ENCODE measurements at places on chromosomes 6 and 20.

GRCh38 chr6:3884007-3884745, 35.0 kb downstream of the FAM50B start:
- peak; percentile 41 for DNase-seq

GRCh38 chr6:132235596-132236280, 165.5 kb downstream of the MOXD1 start:
- DNase-seq: no peak

DNA sequence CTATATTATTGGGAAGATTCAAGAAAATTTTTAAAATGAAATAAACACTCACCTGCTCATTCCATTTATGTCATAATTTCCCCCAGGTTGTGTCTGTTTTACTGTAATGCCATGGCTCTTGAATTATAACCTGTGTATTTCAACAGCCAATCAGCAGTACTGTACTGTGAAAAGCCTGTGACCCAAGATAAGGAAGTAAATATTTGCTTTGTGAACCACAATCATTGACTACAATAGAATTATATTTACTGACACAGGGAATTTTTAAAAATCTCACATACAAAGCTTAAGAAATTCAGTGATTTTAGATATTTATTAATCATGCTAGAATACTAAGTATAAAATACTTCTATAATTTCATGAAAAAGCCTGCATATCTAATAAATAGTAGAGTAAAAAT, 6.0 kb downstream of the RGS17 start:
- peak; percentile 7 for DNase-seq

- DNase-seq: no peak
Measured at GRCh38 chr6:82872185-82872584, 193.5 kb downstream of the UBE3D start.

DNA sequence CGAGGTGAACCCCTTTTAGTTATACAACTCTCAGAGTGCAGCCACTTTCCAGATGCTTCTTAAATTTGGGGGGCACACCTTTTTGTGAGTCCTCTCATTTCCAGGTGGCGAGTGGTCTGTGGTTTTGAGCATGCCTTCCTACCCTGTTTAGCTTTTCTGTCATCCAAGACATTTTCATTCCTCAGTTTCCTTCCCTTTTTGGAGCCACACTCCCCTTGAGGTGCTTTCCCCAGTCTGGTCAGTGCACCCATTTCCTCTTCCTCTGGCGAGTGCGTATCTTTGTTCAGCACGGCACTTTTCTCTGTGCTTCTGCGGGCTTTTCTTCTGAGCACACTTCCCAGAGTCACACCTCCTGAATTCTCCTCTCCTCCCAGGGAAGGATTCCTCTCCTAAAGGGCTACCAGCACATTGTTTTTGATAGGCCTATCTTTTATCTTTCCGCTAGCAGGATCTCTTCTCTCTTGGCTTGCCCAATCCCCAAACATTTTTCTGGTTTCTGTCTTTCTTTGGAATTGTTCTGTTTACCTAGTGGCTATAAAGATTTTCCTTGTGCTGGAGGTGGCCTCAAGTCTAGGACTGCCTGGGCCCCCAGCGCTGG, 1.4 kb downstream of the PHF20 start:
- peak; percentile 38 for DNase-seq

DNA sequence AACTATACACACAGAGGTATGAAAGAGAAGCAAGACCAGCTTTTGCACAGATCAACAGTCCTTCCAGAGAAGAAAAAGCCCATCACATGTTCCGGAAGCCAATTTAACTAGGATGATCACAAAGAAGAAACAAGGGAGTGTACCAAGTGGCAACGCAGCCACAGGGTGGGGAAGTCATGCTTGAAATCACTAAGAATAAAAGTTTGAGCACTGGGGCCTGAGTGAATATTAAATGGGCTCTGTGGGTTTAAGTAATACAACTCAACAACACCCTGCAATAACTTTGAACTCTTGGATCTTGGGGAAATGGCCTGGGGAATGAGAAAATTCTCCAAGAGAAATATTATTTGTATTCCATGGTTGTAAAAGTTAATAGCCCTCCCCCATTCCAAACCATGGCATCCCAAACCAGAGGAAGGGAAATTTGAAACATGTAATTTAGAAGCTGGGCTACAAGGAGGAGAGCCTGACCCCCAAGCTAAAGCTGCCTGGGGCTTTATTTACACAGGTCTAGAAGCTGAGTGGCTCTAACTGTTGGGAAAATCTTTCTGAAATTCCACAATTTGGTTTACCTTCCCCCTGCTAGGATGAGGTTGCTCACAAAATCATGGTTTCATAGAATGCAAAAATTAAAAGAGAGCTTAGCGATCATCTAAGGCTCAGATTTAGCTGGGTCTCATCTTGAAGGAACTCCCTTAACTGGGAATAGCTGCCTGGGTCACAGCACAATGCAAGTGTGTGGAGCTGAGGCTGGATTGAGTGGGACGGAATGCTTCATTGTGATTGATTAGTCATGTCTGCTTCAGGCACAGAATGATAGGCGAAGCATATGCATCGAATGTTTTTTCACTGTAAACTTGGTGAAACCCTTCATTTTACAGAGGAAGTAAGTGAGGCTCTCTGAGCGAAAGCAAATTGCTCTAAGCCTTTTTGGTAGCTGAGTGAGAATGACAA, 143.6 kb downstream of the BMP7 start:
- DNase-seq: no peak

DNA sequence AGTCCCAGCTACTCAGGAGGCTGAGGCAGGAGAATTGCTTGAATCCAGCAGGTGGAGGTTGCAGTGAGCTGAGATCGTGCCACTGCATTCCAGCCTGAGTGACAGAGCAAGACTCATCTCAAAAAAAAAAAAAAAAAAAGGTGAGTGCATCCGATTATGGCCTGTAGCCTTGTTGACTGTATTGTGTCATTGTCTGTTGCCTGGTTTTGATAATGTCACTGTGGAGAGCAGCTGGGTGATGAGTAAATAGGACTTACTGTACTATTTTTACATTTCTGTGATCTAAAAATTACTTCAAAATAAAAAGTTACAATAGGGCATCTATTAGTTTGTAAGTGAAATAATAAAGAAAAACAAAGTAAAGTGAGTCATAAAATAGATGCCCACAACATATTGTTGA, 134.1 kb upstream of the SALL4 start:
- no peak for DNase-seq

GRCh38 chr6:152836523-152836922, 85.9 kb downstream of the VIP start:
- DNase-seq: no peak

DNA sequence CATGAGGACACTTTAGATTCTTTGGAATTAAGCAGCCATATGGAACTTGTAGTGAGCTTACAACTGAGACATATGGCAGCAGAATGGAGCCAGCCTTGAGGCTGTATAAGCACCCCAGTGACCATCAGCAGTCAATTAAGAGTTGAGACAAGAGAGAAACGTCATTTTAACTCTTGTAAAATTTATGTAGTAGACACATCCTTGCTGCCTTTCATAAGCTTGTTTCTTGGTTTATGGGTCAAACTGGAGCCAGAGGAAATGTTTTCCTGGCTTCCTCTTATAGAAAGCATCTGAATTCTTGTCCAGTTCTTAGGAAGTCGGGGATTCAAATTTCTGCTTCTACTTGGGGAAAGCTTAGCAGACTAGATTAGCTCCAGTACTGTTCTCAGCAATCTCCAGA, 745.1 kb upstream of the MARCKS start:
- DNase-seq: no peak

- no peak for DNase-seq
Measured at GRCh38 chr6:1222728-1223595, 88.9 kb upstream of the FOXQ1 start.

DNA sequence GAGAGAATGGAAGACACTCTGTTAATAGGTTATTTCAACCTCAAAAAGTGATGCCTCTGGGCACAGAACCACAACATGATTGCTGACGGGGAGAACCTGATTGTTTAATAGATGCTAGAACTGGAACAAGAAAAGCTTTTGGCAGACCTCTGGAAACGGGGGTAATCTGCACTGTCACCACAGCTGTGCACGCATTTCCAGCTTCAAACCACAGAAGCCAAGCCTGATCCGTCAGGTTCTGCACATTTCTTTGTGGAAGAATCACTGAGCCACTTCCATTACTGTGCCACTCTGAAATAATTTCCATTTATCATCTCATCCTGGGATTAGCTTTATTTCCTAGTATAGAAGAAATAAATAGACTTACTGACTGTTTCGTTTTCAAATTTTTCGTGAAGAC, 309.3 kb downstream of the FARS2 start:
- no peak for DNase-seq

DNA sequence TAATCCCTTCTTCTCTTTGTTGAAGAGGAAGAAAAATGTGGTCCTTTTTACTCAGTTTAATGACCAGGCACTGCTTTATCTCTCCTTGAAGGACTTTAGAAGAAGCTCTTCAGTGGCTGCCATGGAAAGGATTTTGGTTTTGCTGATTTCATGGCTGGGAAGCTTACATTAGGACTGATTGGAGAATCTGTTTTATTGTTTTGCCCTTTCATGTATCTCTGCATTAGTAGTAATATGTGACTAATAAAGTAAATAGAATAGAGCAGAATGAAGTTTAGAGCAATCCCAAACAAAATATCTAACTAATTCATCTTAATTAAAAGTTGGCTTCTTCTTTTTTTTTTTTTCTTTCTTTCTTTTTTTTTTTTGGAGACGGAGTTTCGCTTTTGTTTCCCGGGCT, 502.9 kb downstream of the HAO1 start:
- DNase-seq: no peak

GRCh38 chr6:107869871-107870270, 45.8 kb upstream of the SCML4 start:
- DNase-seq: no peak

GRCh38 chr20:40535816-40536215, 153.2 kb downstream of the MAFB start:
- DNase-seq: no peak

DNA sequence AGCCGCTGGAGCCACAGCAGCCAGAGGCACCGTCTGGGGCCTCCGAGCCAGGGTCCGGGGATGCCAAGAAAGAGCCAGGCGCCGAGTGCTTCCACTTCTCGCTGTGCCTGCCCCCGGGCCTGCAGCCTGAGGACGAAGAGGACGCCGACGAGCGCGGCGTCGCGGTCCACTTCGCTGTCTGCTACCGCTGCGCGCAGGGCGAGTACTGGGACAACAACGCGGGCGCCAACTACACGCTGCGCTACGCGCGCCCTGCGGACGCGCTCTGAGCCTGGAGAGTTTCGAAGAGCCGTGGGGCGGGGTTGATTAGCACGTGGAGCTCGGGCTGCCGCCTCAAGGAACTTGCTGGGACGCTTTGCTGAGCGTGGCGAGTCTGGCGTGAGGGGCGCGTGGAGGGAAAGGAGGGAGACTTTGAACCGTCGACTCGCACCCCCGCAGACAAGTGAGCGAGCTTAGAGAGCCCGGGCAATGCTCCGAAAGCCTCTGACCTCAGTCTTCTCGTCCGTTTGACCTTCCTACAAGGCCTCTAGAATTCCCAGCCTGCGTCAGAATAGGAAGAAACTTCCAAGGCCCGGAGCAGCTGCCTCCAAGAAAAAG, 1.3 kb downstream of the PPP1R3G start:
- no peak for DNase-seq

GRCh38 chr6:72975352-72975752, 249.9 kb downstream of the KHDC1L start:
- no peak for DNase-seq

DNA sequence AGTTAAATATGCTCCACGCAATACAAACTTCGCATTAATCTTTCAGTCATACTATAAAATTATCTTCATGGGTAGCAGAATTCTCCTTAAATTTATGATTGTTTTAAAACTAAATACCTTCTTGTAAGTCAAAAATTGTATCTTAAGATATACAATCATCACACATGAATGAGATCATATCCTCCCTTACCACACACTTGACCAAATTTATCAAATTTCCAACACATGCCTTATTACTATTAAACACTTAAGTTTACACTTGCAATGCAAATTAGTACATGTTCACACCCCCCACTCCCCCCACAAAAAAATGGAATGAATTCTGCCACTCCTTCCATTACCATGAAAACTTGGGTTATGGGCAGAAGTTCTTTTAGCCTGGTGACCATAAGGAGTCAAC, 13.8 kb downstream of the RANBP9 start:
- DNase-seq: no peak

Data from small intestine (tissue), 16 donors.